ENCODE measurements at places on chromosomes 5 and 9.

GRCh38 chr9:17624571-17624970 is 45.7 kb downstream of the SH3GL2 start:
- DNase-seq: no peak

DNA sequence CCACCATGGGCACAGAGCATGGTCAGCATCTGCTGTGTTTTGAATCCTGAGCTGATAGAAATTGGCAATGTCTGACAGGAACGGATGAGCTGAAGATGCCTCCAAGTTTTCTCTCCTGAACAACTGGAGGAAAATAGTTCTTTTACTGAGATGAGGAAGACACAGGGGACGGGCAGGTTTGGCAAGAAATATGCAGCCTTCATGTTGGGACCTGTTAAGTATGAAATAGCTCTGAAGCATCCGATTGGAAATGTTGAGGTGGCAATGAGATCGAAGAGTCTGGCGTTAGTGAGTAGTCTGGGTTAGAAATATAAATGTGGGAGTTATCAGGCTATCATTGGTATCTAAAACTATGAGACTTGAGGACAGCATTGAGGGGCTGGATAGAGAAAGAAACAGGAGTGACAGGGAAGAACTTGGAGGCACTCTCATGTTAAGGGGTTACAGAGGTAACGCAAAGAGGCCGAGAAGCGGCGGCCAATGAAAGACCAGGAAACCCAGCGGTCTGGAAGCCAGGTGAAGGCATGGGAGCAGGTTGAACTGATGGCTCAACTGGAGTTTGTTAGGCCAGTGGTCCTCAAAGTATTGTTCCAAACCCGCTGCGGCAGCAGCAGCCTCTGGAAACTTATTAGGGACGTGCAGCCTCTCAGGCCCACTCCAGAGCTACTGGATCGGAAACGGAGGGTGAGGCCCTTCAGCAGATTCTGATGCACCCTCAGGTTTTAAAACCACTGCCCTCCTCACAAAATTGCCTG is 1.0 kb upstream of the MAMDC2 start:
- no peak for DNase-seq

DNA sequence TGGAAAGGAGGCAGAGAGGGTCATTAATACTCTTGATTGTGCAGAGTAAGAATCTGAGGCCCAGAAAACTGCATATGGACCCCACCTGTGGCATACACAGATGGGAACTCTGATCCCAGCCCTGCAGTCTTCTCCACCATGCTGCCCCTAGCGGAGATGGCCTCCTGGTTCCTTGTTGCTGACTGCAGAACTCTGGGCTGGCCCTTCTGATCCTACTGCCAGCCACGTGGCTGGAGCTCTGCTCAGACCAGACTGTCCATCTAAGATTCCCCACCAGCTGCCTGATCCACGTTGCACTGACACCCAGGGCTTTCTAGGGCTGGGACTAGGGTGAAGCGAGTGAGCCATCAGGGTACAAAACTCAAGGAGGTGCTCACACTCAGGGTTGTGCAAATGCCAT is 245.7 kb upstream of the NR4A3 start:
- no peak for DNase-seq

DNA sequence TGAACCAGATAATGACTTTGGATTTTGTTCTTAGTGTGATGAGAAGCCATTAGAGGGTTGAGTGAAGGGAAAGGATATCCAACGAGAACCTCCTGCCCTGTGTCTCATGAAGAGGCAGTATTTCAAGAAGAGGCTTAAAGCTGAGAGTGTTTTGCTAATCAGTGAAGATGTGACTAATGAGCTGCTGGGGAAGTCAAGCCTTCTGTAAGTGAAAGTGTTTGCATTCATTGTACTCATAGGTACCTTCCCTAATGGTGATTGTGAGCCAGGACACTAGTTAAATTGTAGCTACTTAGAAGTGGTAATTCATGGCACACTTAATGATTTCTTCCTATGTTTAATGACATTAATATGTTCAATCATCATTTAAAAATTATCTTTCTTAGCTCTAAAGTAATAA is 23.7 kb downstream of the PIP5K1B start:
- no peak for DNase-seq

DNA sequence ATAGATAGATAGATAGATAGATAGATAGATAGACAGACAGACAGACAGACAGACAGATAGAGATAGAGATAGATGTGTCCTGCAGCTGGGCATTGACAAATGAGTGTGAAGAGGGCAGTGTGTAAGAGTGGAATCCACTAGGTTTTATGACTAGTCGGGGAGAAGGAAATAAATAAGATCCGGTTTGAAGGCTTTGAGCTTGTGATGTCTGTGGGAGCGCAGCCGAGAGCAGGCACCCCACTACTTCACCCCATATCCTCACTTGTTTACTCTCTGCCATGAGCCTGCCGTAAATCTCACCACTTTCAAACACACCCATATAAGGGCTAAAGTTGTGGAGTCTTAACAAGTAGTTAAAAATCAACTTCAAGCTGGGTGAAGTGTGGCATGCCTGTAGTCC is 1.4 kb upstream of the SUSD1 start:
- DNase-seq: no peak

DNA sequence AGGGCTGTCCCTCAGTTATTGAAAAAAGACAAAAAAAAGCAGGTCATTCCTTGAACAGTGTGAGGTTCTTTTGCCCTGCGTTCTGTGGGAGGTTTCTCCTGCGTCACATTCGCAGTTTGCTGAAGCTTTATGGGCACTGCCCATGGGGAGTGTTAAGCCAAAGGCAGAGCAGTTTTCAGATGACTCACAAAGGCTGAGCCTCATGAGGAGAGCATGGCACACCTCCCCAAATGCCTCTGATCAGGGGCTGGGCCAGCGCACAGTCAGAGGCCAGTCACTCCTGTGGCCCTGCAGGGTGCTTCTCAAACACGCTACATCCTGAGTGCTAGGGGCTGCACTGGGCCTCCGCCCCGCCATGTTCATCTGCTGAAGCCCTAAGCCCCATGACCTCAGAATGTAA is 38.4 kb downstream of the IRX1 start:
- DNase-seq: no peak

All from hypothalamus (tissue), 51 donors.